Ecto neural progenitor cell (in vitro differentiated cells): ENCODE measurements at places on chromosomes 6 and 20.

DNA sequence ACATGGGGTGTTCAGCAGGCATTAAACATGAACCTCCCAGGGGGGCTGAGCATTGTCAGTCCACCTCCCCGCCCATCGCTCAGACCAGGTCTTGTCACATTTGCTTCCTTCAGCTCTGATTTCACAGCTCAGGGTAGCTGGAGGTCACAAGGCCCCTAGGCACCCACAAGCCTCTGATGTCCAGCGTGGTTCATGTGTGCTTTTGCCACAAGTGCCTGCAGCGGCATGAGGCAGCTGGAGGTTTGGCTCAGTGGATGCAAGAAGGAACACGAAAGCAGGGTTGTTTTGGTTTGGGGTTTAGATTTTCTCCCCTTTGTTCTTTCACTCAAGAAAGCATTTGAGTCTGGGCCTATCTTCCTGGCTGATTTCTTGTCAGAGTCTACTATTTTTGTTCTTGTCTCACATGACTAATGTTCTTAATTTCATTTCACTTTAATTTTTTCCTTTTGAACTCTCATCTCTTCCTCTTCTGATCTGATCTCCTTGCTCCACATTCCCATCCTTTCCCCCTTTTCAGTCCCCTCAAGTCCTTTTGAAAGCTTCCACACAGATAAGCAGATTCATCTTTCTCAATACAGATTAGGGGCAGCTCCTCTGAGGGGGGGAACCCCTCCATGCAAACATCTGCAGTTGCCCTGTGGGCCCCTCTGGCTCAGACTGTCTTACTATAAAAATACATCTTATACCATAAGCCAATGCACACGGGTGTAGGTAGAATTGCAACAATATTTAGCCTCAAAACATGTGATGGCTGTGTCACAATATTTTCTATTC, 68.1 kb upstream of the CEP85L start:
- no peak for DNase-seq

DNA sequence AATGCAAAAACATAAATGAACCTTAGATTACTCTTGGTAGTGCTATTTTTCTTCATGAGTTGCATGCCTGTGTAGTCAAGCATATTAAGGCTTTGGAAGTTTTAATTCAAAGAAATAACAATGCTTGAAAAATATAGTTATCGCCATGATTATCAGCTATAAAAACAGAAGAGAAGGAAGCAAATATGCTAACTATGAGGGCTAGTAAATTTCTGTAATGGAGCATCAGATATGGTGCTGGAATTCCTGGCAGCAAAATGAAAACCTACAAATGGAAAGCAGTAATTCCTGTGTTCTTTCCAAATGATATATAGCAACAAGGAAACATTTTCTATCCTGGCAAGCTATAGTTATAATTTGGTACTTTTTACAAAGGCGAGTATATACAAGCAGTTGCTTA, 29.7 kb downstream of the DOP1A start:
- no peak for DNase-seq

- no peak for DNase-seq
Measured at GRCh38 chr6:134175532-134176263, 123.3 kb upstream of the SLC2A12 start.

GRCh38 chr20:24917056-24917455, 32.0 kb upstream of the CST7 start:
- DNase-seq = no peak

- peak; percentile 74 for DNase-seq
Measured at GRCh38 chr20:63957004-63957689, 931 bp upstream of the UCKL1 start.

GRCh38 chr20:58990651-58991445, 9.8 kb downstream of the NELFCD start:
- DNase-seq = no peak

DNA sequence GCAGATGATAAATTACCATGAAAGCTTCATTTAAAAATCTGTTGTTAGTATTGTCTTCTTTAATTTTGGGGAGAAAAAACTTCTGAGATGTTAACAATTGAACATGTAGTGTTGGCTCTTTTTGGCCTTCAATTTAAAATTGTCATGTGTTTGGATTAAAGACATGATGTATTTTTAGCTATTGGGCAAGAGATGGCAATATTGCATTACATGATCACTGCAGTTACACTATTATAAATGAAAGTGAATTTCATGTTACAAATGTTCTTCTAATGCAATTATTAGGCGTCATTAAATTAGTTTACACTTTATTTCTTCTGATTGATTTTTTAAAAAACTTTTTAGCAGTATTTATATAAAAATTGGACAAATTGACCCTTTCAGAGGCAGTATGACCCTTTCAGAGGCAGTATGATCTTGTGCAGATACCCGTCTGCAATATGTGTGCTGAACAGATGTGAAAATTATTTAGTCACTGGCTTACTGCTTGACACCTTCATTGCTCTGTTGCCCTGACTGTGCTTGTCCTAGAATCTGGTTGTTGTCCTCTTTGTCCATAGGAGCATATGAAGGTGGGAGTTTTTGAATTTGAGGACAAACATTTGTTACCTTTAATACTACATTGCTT, 25.8 kb downstream of the CDKAL1 start:
- no peak for DNase-seq

GRCh38 chr6:7314414-7314813, 1.4 kb upstream of the SSR1 start:
- no peak for DNase-seq

GRCh38 chr20:59752704-59753460, 148.5 kb downstream of the PHACTR3 start:
- no peak for DNase-seq
